ENCODE measurements at places on chromosomes 3 and 15. TPM values are rescaled to one million over a fixed set of nuclear protein-coding genes. Genes with fewer than 3 reads are reported as not detected.
A peak's percentile ranks its signal among the peaks of the same experiment; 100 is the strongest.

TOP2B gene
- total RNA-seq = 117 TPM

PRICKLE2 gene
- total RNA-seq = 0.33 TPM

STRA6 gene
- total RNA-seq = not detected

TM4SF18 gene
- not detected for total RNA-seq

DNA sequence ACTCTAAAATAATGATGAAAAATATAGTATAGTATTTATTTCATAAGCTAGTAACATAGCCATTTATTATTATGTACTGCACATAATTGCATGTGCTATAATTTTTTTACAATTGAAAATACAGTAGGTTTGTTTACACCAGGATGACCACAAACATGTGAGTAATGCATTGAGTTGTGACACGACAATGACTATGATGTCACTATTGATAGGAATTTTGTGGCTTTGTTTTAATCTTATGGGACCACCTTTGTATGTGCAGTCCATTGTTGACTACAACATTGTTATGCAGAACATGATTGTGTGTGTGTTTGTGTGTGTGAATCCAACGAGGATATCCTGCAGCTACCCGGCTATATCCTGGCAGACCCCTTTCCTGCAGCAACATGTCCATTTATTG is 372.2 kb upstream of the MCTP2 start:
- H3K27me3 ChIP-seq = no peaks in the 10 kb centered on the region
- no peaks in the 10 kb centered on the region for H3K36me3 ChIP-seq
- H3K4me3 ChIP-seq = no peak overlapping the region
- H3K4me1 ChIP-seq = no peaks in the 10 kb centered on the region
- H3K27ac ChIP-seq = no peak overlapping the region

GRCh38 chr15:70717237-70717793 is 46.0 kb downstream of the UACA start:
- no peak overlapping the region for H3K27ac ChIP-seq
- no peaks in the 10 kb centered on the region for H3K4me1 ChIP-seq
- no peaks in the 10 kb centered on the region for H3K36me3 ChIP-seq
- peaks cover 13% of the 10 kb centered on the region for H3K27me3 ChIP-seq
- no peak for DNase-seq
- no peak overlapping the region for H3K4me3 ChIP-seq

- no peak overlapping the region for H3K4me3 ChIP-seq
- H3K36me3 ChIP-seq = no peaks in the 10 kb centered on the region
- DNase-seq = no peak
- no peak overlapping the region for H3K27ac ChIP-seq
These were observed 645.8 kb upstream of the NR2F2 start for GRCh38 chr15:95684693-95685115.

- no peak overlapping the region for H3K4me3 ChIP-seq
- DNase-seq = no peak
- H3K27ac ChIP-seq = no peak overlapping the region
- no peaks in the 10 kb centered on the region for H3K36me3 ChIP-seq
These were observed 83.2 kb upstream of the ADAMTSL3 start for GRCh38 chr15:83570756-83571155.

DNA sequence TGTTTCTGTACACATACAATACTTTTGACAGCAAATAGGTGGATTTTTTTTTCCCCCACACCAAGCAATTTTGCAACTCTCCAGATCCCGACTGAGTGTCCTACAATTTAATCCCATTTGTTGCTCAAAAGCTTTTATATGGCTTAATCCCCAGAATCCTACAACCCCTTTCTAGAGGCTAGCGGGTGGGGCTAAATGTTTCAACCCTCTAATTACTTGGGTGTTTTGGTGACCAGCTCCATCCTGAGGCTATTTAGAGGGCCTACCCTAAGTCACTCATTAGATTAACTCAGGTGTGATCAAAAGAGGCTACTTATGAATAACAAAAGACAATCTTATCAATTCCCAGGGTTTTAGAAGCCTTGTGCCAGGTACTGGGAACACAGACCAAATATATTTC is 21.0 kb upstream of the FBXL2 start:
- H3K27ac ChIP-seq = no peak overlapping the region
- H3K4me3 ChIP-seq = no peak overlapping the region
- DNase-seq = no peak

- H3K4me1 ChIP-seq = no peaks in the 10 kb centered on the region
- H3K27me3 ChIP-seq = no peaks in the 10 kb centered on the region
- no peaks in the 10 kb centered on the region for H3K36me3 ChIP-seq
- no peak overlapping the region for H3K4me3 ChIP-seq
These were observed 82.5 kb downstream of the ANO10 start for GRCh38 chr3:43539321-43539720.

DNA sequence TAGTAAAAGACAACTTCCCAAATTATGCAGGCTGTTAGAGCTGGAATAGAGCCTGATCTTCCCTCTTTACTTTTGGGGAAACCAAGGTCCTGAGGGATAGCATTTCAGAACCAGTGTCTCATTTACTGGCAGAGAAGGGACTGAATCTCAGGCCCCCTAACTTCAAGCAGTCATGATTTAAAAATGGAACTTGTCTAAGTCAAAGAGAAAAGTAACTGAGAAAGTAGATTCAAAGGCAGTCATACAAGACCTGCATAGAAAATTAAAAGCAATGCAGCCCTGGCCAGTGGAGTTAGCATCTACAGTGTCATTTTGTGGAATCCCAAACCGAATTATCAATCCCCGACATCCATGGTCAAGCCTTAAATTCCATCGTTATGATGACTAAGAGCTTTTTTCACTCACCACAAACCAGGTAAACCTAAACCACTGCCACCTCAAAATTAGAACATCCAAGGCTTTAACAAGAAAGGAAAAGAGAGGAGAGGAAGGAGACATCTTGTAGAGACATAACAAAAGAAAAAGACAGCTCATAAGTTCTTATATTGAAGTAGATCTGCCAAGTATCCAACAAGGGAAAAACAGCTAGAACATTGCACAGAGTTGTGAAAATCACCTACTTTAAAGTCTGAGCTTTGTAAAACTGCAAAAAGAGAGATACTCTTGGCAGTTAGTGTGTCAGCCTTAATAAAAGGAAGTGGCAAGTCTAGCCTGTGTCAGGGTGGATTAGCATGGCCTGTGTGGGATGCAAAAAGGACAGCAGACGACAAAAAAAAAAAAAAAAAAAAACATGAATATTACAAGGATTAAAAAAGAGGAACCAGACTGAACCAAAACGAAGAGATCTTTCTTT is 54.1 kb upstream of the CCR2 start:
- H3K4me1 ChIP-seq = peaks cover 56% of the 10 kb centered on the region
- H3K36me3 ChIP-seq = no peaks in the 10 kb centered on the region
- no peak for DNase-seq
- H3K27ac ChIP-seq = peak overlapping the region; percentile 2

GRCh38 chr3:39189959-39190269 is 2.5 kb downstream of the XIRP1 start:
- H3K27me3 ChIP-seq = no peaks in the 10 kb centered on the region
- peaks cover 18% of the 10 kb centered on the region for H3K4me1 ChIP-seq
- H3K27ac ChIP-seq = no peak overlapping the region
- H3K4me3 ChIP-seq = no peak overlapping the region

- no peaks in the 10 kb centered on the region for H3K4me1 ChIP-seq
- H3K4me3 ChIP-seq = no peak overlapping the region
- no peak overlapping the region for H3K27ac ChIP-seq
- no peaks in the 10 kb centered on the region for H3K36me3 ChIP-seq
- no peak for DNase-seq
- H3K27me3 ChIP-seq = peaks cover 5% of the 10 kb centered on the region
These were observed 91.1 kb upstream of the RGMA start for GRCh38 chr15:93180128-93180527.

DNA sequence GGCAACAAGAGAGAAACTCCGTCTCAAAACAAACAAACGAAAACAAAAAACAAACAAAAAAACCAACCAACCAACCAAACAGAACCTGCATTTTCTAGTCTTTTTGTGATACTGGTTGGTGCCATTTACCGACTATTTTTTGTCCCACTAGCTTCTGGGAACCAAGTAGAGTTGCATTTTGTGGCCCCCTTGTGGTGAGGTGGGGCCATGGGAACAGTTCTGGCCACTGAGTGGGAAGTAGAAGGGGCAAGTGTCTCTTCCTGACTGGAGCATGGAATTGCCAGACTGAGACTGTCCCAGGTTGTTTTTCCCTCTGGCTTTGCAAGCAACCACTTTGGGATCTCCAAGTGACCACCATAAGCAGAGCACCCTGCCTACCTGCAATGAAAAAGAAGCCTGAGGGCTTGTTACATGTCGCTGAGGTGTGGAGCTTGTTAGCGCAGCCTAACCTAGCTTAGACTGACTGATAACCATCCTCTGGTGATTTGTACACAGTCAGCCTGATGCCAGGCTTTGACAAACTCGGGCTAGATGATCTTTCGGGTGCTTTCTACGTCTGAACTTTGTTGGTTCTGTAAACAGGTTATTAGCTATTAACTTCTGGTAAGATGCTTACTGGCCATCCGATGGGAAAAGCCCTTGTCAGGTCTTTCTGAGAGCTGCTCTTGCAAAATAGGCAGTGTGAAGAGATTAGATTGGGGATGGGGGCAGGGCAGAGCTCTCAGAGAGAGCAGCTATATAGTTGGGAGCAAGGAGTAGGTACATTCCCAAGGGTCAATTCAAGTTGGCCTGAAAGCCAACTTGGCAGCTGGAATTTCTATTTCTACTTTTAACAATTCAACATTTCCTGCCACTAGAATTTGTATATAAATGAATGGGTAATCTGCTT is 172.2 kb downstream of the SSR3 start:
- H3K27ac ChIP-seq = no peak overlapping the region
- no peak for DNase-seq
- no peaks in the 10 kb centered on the region for H3K4me1 ChIP-seq
- no peaks in the 10 kb centered on the region for H3K36me3 ChIP-seq
- no peak overlapping the region for H3K4me3 ChIP-seq

DNA sequence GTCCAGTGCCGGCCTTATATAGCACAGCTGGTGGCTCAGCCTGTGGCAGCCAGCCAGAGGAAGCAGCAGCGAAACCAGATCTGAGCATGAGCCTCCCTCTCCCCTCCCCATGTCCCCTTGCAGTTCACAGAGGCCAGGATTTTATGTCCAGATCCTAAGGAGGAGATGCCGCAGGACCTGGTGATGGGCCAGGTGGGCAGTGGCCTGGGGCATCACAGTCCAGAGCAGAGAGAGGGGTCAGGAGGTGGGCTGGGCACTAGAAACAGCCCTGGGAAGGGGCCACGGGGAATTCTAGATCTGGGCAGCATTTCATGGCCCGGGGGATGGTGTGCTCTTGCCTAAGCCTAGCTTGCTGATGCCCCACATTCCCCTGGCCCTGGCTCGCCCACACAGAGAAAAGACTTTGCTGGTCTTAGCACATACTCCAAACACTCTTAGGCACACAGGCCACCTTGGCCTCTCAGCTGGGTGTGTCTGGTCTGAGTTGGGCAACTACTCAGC is 259 bp upstream of the CILP start:
- H3K4me3 ChIP-seq = no peak overlapping the region
- H3K36me3 ChIP-seq = no peaks in the 10 kb centered on the region
- no peak overlapping the region for H3K27ac ChIP-seq

- peak overlapping the region; percentile 80 for H3K4me3 ChIP-seq
- H3K27me3 ChIP-seq = no peaks in the 10 kb centered on the region
- DNase-seq = peak; percentile 25
- H3K27ac ChIP-seq = peak overlapping the region; percentile 81
- peaks cover 36% of the 10 kb centered on the region for H3K4me1 ChIP-seq
These were observed 24.6 kb upstream of the SACM1L start for GRCh38 chr3:45664578-45664977.

- H3K4me1 ChIP-seq = no peaks in the 10 kb centered on the region
- DNase-seq = no peak
- no peak overlapping the region for H3K4me3 ChIP-seq
- peaks cover 28% of the 10 kb centered on the region for H3K27me3 ChIP-seq
These were observed 79.8 kb upstream of the SLC6A1 start for GRCh38 chr3:10912786-10913185.

GRCh38 chr15:33119273-33119672 is 75.2 kb downstream of the FMN1 start:
- no peaks in the 10 kb centered on the region for H3K36me3 ChIP-seq
- no peaks in the 10 kb centered on the region for H3K4me1 ChIP-seq
- DNase-seq = no peak
- no peaks in the 10 kb centered on the region for H3K27me3 ChIP-seq
- no peak overlapping the region for H3K27ac ChIP-seq

DNA sequence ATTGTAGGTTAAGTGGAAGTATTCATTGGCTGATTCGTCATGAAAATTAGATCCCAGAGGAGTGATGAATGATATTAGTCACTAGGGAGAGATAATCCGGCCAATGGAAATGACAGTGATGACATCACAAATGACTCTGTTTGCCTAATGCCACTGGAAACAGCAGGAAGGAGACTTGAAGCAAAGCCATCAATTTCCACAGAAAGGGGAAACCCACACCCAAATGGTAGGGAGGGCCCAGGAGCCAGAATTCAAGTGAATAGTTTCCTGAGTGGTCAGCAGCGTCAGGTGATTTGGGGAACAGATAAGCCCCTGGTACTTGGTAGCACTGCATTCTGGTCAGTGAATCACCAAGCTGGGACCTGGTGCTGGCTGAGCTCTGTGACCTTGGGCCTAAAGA is 3.3 kb upstream of the ADAMTS9 start:
- H3K27me3 ChIP-seq = peaks cover 18% of the 10 kb centered on the region
- peaks cover 5% of the 10 kb centered on the region for H3K4me1 ChIP-seq
- H3K36me3 ChIP-seq = no peaks in the 10 kb centered on the region
- H3K27ac ChIP-seq = no peak overlapping the region
- no peak for DNase-seq
- H3K4me3 ChIP-seq = no peak overlapping the region

- H3K4me3 ChIP-seq = no peak overlapping the region
- no peak overlapping the region for H3K27ac ChIP-seq
These were observed 770.2 kb upstream of the ALCAM start for GRCh38 chr3:104596551-104596950.

DNA sequence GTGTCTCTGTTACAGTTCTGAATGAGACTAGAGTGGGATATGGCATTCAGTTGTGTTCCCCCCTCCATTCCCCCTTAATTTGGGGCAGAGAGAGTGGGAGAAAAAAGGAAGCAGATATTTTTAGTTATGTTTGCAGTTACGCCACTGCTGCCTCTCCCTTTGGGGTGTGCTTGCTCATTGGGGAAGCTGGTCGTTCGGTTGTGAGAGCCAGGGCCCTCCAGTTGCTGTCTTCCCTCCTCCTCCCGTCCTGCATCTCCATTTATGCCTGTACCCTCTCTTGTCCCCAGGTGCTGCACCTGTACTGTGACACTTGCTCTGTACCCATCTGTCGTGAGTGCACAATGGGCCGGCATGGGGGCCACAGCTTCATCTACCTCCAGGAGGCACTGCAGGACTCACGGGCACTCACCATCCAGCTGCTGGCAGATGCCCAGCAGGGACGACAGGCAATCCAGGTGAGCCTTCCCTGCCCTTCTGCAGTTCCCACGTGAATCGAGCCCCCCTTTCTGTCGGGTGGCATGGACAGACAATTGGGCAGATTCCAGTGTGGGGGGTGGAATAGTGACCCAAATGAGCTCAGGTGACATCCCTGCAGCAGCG is 55.8 kb downstream of the TRIM71 start:
- no peaks in the 10 kb centered on the region for H3K36me3 ChIP-seq
- H3K27me3 ChIP-seq = peaks cover 8% of the 10 kb centered on the region
- no peak overlapping the region for H3K4me3 ChIP-seq
- no peak for DNase-seq
- no peaks in the 10 kb centered on the region for H3K4me1 ChIP-seq

GRCh38 chr3:76646921-76647562 is 392.9 kb upstream of the ROBO2 start:
- H3K36me3 ChIP-seq = no peaks in the 10 kb centered on the region
- DNase-seq = no peak
- no peak overlapping the region for H3K27ac ChIP-seq
- H3K27me3 ChIP-seq = no peaks in the 10 kb centered on the region
- H3K4me1 ChIP-seq = no peaks in the 10 kb centered on the region
- H3K4me3 ChIP-seq = no peak overlapping the region

- H3K27me3 ChIP-seq = no peaks in the 10 kb centered on the region
- no peak overlapping the region for H3K4me3 ChIP-seq
- H3K4me1 ChIP-seq = no peaks in the 10 kb centered on the region
- no peaks in the 10 kb centered on the region for H3K36me3 ChIP-seq
- no peak for DNase-seq
These were observed 179.4 kb upstream of the ADAMTS9 start for GRCh38 chr3:64867224-64867623.

Measured in activated B cell treated with CpG ODN at 0.5 μM for 24 hours (primary cell).